ENCODE measurements at places on chromosomes 13 and 19.
A peak's percentile ranks its signal among the peaks of the same experiment; 100 is the strongest.

DNA sequence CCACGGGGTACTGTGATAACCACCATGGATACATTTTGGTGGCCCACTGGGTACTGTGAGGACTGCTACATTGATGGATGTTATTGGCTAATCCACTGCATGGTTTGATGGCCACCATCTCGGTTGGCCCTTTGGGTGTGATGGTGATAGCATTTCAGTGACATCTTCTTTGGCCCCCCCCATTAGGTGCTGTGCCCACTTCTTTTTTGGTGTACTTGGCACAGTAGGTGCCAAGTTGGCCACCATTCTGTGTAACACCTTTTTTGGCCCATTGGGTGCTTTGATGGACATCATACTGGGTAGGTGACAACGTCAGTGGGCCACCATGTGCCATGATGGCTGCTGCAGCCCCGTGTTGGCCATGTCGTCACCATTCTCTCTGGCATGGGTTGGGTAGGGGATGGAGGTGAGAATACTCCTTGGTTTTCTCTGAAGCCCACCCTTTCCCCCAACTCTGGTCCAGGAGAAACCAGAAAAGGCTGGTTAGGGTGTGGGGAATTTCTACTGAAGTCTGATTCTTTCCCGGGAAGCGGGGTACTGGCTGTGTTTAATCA, 9.2 kb downstream of the FOXA3 start:
- no peak for DNase-seq

GRCh38 chr19:8208922-8209461, at the start of gene CERS4:
Gene CERS4, plus strand, starts transcription at chr19:8209370. Its CDS starts 41,707 bp downstream, at chr19:8251077.
- DNase-seq, result peak; percentile 75

- peak; percentile 58 for DNase-seq
Observed at GRCh38 chr19:1650650-1651567, 1.5 kb downstream of the TCF3 start.

DNA sequence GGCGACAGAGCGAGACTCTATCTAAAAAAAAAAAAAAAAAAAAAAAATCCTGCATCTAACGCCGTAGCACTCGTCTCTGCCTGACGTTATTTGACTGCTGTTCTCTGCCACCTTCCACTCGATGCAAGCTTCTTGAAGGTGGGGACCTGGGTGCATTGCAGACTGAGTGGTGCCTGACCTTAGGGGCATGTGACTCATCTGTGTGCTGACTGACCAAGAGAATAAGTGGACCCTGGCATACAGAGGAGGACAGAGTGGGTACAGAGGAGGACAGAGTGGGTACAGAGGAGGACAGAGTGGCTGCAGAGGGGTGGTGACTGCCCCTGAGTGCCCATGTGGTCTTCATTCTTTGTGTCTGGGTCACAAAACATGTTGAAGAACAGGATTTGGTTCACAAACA, 7.6 kb downstream of the WTIP start:
- no peak for DNase-seq

GRCh38 chr19:3765121-3765520, 2.6 kb downstream of the MRPL54 start:
- DNase-seq, result no peak

DNA sequence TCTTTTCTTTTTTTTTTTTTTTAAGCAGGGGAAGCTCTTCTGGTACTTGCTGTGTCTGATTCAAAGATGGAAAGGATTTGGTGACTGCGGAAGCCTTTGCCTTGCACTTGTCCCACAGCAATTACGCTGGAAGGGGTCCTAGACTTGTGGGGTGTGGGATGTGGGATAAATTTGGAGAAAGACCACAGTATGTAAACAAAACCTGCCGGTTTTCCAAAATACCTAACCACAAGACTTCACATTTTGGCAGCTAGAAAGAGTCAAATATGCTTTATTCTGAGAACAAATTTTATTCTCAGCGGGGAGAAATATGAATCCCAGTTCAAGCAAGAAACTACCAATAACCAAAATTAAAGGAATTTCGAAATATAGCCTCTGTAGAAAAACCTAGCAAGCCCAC, 176.5 kb downstream of the SPRY2 start:
- no peak for DNase-seq

DNA sequence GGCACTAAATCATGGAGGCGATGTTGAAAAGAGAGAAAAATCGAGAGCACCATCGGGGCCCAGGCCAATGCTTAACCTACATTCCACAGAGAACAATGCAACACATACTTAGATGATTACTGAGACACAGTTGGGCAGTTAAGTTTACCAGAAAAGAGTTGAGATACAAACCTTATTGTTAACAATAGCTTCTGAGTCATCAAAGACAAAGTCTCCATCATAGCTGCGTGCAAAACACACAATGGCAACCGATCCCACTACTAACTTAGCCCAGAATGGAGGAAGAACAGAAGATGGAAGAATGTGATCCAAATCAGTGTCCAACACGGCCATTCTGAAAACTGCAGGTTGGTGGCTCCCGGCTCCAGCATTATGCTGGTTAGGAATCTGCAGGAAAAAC, 6.2 kb downstream of the TMTC4 start:
- no peak for DNase-seq

- no peak for DNase-seq
Observed at GRCh38 chr13:105679838-105680237, 855.6 kb downstream of the EFNB2 start.

DNA sequence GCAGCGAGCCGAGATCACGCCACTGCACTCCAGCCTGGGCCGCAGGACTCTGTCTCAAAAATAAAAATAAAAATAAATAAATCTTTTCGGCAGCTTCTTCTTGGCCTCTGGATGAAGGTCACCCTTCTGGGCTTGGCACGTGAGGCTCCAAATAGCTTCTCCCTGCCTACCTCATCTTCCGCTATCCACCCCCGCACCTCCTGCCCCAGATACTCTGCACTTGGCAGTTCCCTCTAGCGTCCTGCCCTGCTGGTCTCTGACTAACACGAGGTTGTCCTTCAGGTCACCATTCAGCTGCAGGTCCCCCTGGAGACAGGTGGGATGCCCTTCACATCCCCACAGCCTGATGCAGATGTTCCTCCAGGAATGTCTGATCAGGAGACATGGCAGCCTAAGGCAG, 8.5 kb upstream of the CCL25 start:
- DNase-seq, result no peak

- DNase-seq, result no peak
Observed at GRCh38 chr19:49952906-49953305, 8.1 kb downstream of the SIGLEC11 start.

DNA sequence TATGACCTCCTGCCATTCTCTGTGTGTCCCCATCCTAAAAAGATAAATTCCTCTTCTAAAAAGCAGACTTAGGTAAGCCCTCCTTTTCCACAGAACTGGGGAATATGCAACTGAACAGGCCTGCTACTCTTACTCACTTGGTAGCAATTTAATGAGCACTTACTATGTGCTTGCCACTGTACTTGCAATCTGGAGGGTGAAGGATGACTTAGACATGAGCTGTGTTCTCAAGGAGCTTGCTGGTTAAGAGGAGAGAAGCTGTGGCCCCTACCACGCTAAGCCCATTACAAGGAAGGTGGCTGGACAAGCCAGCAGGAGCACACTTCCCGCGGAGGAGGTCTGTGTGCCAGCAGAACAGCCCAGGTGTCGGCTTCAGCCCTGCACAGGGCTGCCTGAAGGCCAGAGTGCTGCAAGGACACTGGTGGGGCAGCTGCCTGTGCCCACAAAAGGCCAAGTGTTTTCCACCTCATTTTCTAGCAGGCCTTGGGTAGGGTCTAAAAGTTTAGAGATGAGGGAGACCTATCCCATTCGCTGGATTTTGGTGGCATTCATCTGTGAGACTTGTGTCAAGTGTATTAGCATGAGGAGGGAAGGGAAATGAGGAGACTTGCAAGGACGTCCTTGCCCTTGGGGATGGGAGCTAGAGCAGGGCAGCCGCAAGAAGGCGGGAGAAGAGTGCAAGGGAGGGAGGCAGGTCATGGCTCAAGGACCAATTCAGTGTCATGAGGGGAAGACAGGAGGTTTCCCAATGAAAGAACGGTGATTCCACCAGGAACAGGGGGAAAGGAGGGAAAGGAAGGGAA, 52.0 kb downstream of the COL4A1 start:
- DNase-seq, result no peak

- no peak for DNase-seq
Observed at GRCh38 chr19:34375598-34375997, 10.6 kb downstream of the GPI start.

- no peak for DNase-seq
Observed at GRCh38 chr13:43221611-43222010, 198.2 kb downstream of the DNAJC15 start.

DNA sequence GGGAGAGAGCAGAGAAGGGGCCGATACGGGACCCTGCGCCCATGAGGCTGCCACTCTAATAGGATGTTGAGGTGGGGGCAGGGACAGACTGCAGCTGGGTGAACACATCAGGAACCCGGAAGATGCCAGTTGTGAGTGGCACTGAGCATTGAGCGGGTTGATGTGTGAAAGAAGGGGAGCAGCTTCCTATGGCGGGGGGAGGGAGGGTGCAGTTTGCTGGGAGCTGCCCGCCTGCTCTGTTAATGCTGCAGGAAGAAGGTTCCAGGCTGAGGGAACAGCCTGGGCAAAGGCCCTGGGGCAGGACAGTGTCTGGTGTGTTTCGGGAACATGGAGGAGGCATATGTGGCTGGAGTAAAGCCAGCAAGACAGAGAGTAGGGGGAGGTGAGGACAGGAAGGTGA, 29.8 kb downstream of the DNM2 start:
- DNase-seq, result no peak
